GM12864 (cell line): ENCODE measurements at places on chromosomes 2 and 18.

GRCh38 chr2:192162392-192163042, 32.2 kb downstream of the TMEFF2 start:
- peak; percentile 18 for DNase-seq

GRCh38 chr2:44342854-44343253, 18.4 kb downstream of the PREPL start:
- DNase-seq = no peak

DNA sequence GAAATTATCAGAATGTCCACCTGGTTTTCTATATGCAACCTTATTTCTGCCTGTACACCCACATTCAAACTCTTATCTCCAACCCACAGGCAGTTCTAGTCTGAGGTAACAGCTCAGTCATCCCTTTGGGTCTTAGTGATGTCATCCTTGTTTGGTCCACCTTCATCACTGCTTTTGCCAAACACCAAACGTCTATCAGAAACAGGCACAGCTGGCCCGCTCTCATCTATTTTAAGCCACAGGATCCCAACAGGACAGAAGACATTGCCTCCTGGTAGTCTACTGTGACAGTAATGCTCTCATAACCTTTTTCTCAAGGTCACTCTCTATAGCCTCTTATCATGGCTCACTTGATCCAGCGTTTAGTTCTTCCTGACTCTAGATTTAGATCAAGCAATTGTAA, 99.0 kb upstream of the CHAC2 start:
- no peak for DNase-seq

DNA sequence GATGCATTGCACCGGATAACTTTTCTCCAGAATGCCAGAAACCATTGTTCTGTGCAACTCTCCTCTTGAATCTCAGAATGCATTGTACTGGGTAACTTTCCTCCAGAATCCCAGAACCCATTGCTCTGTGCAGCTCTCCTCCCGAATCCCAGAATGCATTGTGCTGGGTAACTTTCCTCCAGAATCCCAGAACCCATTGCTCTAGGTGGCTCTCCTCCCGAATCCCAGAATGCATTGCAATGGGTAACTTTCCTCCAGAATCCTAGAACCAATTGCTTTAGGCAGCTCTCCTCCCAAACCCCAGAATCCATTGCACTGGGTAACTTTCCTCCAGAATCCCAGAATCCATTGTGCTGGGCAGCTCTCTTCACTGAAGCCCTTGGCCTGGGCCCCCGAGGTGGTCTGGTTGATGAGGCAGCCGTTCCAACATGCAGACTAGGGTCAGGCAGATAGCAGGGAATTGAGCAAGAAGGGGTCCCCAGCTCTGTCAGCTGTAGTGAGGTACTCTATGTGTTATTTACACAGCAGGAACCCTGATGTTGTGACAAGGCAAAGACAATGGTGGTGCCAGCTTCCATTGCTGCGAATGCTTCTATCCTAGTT, 9.4 kb downstream of the FOSL2 start:
- DNase-seq = no peak

DNA sequence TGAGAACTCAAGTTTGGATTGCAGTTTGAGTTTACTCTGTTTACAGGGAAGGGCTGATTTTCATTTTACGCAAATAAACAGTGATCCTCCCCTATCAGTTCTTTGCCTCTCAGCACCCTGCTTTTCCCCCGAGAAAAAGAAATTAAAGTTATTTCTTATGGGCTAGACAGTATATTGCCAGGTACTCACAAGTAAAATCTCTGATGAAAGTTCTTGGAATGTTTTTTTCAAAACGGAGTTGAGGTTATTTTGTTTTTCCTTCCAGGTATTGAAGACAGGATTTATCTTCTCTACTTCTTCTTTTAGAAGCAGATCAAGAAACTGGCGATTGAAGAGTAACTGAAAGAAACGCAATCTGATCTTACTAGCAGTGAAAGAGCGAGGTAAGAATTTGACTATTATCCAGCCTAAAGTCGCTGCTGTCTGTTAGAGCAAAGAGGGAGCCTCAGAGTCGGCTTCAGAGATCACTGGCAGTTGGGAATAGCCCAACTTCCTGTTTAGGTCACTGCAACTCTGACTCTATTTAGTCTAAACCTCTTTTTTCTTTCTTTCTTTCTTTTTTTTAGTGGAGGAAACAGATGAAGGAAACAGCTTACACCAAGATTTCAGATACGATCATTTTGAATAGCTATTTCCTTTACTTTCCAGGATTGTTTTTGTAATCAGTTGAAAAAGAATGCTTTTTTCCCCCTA, at the start of gene TFPI:
Gene TFPI (minus strand): TSS at position 425 of the 693 bp plus-strand sequence. CDS start 50,667 bp downstream, outside the sequence.
- no peak for DNase-seq

DNA sequence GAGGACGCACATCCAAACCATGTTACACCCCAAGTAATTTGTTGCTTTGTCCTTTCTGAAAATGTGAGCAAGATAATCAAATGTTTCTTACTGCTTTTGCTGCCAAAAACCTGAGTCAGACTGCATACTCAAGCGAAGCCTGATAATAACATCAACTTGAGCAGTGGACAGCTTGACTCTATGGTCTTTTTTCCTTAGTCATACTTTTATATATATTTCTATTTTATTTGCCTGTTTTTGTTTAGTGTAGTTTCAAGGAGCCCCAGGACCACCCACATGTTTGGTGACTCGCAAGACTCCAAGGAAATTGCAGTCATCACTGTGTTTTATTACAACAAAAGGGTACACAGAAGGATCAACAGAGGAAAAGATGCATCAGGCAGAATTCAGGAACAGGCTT, 688.4 kb upstream of the PIK3C3 start:
- no peak for DNase-seq

DNA sequence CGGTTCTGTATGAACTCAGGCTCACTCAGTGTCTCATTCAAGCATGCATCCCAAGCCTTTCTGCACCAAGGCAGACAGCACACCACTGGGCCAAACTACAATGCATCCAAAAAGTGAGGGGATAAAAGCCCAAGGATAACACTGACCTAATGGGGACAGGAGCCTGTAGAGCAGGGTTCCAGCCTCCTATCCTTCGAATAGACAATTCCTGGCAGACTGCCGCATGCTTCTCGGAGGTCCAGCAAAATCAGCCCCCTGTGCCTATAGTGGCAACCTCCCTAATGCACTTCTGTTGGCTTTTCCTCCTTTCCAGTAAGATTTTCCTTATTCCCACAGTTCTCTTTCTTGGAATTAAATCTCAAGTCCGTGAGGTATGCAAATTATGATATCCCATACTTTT, 44.8 kb upstream of the CAVIN2 start:
- no peak for DNase-seq

DNA sequence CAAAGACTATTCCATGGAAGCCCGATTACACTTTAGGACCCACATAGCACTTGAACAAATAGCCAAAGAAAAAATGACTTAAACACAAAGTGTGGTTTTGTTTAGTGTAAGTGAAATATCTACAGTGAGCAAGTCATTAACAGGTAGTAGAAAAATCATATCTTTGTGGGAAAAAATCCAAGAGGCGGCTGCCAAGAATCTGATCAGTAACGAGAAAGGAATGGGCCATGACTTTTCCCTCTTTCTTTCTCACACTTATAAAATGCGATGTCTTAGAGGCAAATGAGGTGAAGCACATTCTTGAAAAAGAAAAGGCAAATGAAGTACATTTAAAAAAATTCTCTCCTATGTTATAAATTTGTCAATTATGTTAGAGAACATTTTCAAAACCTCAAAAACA, 12.9 kb upstream of the GEMIN6 start:
- no peak for DNase-seq

DNA sequence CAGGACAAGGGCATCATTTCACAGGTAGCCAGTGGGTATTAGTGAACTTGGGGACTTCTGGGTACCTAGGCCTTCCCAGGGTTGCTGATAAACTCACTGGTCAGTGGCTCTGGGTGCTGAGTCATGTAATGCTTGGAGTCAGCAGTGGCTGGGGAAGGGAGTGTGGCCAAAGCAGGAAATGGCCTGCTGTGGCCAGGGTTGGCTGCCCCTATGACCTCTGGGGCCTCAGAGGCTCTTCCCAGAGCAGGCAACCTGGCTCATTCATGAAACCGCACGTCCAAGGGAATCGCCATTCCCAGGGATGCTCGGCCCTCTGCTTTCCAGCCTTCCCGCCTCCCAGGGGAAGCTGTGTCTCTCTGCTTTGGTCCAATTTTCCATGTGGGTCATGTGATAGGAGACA, 294.9 kb downstream of the DYSF start:
- no peak for DNase-seq

DNA sequence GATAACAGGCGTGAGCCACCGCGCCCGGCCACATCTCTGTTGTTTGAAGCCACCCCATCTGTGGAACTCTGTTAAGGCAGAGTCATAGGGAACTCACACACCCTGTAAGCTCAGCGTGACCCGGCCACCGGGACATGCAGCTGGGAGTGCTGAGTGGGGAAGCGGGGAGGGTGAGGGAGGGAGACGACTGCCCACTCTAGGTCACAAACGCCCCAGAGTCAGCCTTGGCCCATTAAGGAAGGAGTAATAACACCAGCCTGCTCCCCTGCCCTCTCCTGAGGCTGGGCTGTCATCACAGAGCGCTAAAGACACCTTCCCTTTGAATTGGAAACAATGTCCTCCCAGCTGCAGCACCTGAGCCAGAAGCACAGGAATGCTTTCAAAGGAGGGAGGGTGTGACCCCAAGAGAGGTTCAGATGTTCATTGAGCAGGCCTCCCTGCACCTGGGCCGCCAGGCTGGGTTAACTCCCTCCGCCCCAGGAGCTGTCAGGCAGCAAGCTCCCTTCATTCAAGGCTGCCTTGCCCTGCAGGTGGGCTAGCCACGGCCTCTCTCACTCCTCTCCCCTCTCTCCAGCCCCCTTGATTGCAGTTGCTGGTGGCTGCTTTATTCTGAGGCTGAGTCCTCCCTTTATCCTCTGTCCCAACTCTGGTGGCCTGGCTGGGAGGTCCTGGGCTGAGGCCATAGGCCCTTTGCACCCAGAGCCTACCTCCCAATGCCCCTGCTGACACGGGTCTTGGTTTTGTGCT, 77.2 kb upstream of the HPCAL1 start:
- DNase-seq = no peak

DNA sequence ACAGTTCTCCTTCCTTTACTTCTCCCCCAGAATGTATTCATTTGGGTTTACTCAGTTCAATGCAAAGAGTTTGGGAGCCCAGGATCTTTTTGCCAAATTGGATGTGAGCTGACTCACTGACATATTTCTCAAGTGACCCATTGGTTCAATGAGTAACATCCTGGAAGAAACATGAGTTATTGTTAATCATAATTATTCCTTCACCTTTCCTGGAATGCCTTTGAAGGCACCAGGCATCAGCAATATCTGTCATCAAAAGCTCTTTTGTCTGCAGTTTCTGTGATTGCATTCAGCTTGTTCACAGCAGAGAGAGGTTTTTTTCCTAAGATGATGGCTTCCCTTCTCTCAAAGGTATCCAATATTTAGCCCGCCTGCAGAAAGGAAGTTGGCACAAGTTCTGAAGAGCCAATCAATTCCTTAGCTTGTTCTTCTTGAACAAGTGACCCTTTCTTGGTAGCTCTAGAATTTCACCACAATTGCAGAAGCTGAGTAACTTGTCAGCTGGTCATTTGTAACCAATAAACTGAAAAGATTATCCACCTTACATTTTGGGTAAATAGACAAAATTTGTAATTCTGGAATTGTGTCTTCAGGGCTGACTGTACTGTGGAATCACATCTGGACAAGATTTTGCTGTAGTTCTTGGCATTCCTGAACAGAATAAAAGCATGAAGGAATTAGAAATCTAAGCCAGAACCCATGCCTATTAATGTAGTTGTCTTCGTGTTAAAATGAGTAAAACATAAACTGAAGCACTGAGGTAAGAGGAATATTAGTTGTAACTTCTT, 72.2 kb upstream of the TMEM17 start:
- no peak for DNase-seq

- DNase-seq = no peak
Measured at GRCh38 chr2:105797298-105797819, 52.6 kb downstream of the NCK2 start.

DNA sequence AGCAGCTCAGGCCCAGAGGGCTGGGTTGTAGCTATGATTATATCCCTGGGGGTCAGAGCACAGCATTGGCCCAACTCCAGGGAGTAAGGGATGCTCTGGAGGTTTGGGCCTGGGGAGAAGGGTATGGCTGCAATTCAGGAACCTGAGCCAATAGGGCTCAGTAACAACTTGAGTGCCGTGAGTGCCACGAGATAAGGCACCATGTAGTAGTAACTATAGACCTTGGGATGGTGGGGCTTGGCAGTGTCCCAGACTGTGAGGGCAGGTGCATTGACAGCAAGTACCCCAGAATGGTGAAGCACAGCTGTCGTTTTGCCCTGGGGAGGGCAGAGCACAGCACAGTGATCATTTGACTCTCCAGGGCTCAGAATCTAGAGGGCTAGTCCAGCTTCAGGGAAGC, 45.1 kb upstream of the ZNF396 start:
- DNase-seq = no peak

DNA sequence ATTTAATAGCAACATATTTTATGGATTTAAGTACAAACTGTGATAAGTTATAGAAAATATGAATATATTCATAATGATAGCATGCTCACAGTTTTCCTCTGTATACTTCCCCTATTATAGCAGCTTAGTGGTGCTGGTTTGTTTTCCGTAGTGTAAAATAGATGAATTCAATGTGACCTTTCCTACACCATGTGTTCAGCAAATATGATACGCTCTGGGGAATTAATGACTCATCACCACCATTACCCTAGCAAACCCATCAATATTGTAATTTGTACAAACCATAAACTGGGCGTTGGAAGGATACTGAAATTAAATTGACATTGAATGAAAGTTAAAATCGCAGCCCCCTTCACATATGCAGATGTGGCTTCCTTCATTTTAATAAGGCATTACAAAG, 58.7 kb upstream of the CDH19 start:
- DNase-seq = no peak

GRCh38 chr2:160498137-160498536, 4.5 kb upstream of the RBMS1 start:
- no peak for DNase-seq

GRCh38 chr2:29317077-29317517, 201.9 kb downstream of the CLIP4 start:
- DNase-seq = peak; percentile 81

- DNase-seq = no peak
Measured at GRCh38 chr2:11566383-11566782, 32.5 kb downstream of the GREB1 start.

DNA sequence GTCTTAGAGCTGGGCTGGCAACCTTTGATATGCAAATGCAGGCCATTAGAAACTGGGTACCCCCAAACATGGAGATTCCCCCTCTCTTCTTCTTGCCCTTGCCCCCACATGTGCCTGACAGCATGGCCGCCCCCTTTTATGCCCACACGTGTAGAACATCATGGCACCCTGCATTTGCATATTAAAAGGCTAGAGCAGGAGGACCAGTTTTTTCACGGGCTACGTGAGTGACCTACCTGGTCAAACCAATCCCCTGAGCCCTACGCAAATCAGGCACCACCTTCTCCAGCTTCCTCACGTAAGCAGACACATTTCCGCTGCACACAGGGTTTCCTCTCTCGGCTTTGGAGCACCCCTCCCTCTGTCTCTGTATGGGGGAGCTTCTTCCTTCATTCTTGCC, 110.9 kb upstream of the COPS8 start:
- DNase-seq = no peak

GRCh38 chr2:143933946-143934569, 585.9 kb downstream of the ZEB2 start:
- DNase-seq = no peak

- peak; percentile 78 for DNase-seq
Measured at GRCh38 chr2:13522917-13523821, 806.4 kb downstream of the TRIB2 start.
